ENCODE measurements at places on chromosomes 12 and 14.

DNA sequence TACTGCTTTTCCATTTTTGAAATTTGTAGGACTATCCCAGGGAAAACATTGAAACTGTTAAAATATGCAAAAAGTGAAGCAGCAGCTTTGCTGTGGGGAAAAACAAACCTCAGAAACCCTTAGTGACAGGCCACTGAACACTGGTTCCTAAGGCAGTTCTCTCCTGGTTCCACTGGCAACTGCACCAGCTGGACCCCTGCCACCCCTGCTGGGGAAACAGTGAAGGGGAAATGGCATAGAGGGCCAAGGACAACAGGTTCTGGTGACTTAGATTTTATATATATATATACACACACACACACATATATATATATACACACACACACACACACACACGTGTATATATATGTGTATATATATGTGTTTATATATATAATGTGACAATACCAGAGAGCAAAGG is 16.2 kb upstream of the KRT7 start:
- H3K27me3 ChIP-seq = no peaks in the 10 kb centered on the region
- no peak for DNase-seq
- H3K27ac ChIP-seq = no peak overlapping the region

DNA sequence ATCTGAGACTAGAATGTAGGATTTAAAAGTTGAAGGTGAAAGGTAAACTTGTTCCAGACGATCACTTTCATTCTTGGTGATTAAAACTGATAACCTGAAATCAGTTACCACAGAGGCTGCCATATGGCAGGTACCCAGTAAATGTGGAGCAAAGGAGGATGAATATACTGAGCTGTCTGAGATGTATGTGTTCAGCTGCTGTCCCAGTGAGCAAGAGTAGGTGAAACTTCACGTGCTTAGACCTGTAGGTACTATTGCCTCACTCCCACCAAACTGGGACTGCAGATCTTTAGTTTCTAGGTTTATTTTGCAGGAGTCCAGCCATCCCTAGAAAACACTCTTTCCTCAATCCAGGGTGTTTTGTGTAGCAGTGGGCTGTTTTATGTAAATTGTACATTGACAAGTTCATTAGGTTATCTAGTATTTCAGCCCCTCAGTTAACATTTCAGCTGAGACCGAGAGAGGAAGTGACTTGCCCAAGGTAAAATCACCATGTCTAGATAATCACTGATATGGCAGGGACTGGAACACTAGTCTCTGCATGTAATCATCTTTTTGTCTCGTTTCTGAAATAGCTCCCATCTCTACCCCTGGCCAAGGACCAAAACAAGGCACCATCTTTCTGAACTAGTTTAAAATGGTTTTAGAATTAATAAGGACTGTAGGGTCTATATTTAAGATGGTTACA is 62.7 kb downstream of the ATG14 start:
- H3K27me3 ChIP-seq = no peaks in the 10 kb centered on the region
- no peak overlapping the region for H3K4me3 ChIP-seq
- no peak overlapping the region for H3K27ac ChIP-seq
- peaks cover 3% of the 10 kb centered on the region for H3K4me1 ChIP-seq

DNA sequence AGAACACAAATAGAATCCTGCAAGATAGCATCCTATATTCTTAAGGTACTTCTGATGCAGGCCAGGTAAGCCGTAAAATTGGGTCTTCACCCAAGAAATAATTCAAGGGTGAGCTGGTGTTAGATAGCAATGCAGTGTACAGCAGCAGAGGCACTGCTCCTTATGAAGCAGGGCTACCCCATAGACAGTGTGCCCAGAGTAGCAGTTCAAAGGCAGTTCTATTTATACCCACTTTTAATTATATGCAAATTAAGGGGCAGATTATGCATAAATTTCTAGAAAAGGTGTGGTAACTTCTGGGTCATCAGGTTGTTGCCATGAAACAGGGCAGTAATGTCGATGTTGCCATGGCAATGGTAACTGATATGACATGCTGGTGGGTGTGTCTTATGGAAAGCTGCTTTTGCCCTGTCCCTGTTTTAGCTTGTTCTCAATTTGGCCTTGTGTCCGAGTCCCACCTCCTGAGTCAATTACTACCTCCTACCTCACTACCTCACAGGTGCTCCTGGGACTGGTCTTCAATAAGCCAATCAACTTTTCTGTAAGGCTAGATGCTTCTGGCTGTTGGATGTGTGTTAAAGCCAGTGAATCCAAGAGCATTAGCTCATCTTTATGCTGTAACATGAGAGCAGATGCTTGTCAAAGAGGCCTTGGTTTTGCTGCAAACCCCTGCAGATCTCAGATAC is 61.0 kb downstream of the PPM1A start:
- H3K4me3 ChIP-seq = no peak overlapping the region
- H3K27ac ChIP-seq = no peak overlapping the region
- DNase-seq = no peak
- no peaks in the 10 kb centered on the region for H3K36me3 ChIP-seq

- no peak for DNase-seq
- no peaks in the 10 kb centered on the region for H3K27me3 ChIP-seq
- H3K4me3 ChIP-seq = no peak overlapping the region
- no peak overlapping the region for H3K27ac ChIP-seq
- no peaks in the 10 kb centered on the region for H3K4me1 ChIP-seq
These were observed 140.3 kb upstream of the FAR2 start for GRCh38 chr12:29008786-29009185.

GRCh38 chr12:57242691-57243454 is 8.1 kb downstream of the STAC3 start:
- no peak overlapping the region for H3K27ac ChIP-seq
- peaks cover 18% of the 10 kb centered on the region for H3K27me3 ChIP-seq
- H3K4me3 ChIP-seq = peak overlapping the region; percentile 63
- DNase-seq = no peak
- no peaks in the 10 kb centered on the region for H3K36me3 ChIP-seq

DNA sequence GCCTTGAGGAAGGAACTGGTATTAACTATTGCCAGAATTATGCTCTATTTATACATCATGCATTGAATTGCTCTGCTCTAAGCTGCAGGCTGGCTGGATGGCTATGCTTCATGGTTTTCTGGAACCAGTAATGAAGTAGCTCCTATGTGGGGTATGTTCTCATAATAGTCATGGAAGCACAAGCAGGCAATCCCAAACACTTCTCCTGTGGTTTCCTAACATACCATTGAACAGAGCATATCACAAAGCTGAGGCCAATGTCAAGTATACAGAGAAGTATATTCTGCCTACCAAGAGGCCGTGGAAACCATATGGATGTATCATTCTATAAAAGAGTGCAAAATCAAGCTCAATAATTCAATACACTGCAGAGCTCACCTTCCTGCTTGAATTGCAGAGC is 1752.4 kb upstream of the FLRT2 start:
- H3K36me3 ChIP-seq = no peaks in the 10 kb centered on the region
- no peaks in the 10 kb centered on the region for H3K27me3 ChIP-seq
- H3K4me1 ChIP-seq = no peaks in the 10 kb centered on the region
- no peak overlapping the region for H3K27ac ChIP-seq
- no peak for DNase-seq
- no peak overlapping the region for H3K4me3 ChIP-seq

GRCh38 chr12:98492580-98493140 is 22.7 kb upstream of the TMPO start:
- H3K27me3 ChIP-seq = no peaks in the 10 kb centered on the region
- H3K36me3 ChIP-seq = no peaks in the 10 kb centered on the region
- peaks cover 5% of the 10 kb centered on the region for H3K4me1 ChIP-seq
- no peak for DNase-seq
- no peak overlapping the region for H3K4me3 ChIP-seq
- no peak overlapping the region for H3K27ac ChIP-seq

- H3K27ac ChIP-seq = no peak overlapping the region
- H3K4me3 ChIP-seq = no peak overlapping the region
- no peaks in the 10 kb centered on the region for H3K27me3 ChIP-seq
- H3K4me1 ChIP-seq = peaks cover 17% of the 10 kb centered on the region
- no peaks in the 10 kb centered on the region for H3K36me3 ChIP-seq
- no peak for DNase-seq
These were observed 12.9 kb upstream of the EMP1 start for GRCh38 chr12:13183620-13184019.

DNA sequence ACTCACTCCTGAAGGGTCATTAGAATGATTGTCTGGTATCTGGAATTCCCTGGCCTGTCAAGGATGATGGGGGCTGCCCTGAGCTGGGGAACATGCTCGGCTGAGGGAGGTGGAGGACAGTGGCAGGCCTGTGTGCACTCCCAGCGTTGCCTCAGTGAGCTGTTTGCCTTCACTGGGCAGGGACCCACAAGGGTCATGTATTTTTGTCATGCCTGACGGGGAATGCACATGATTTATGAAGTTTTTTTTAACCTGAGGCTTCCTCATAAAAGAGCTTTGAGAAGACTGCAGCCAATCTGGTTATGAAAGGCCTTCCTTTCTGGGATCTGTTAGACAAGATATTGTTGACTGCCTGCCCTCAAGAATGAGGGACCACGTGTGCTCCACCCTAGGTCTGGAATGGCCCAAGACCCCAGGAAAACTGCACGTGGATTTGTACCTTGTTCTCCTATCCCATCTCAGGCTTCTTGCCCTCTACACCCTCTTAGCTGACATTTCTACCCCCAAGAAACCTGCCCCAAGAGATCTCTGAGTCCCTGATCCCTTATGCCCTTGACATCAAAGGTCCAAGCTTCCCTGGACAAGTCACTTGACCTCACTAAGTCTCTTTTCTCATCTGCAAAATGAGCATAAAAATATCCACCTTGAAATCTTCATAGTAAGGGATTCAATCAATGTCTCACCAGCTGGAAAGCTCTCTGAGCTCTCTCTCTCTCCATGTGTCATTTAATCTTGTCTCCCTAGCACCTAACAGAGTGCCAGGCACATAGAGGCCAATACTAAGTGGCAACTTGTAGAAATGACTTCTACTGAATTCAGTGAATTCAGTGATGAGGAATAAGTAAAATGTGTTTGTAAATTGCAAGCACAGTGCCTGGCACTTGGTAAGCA is 24.5 kb upstream of the COL2A1 start:
- H3K36me3 ChIP-seq = no peaks in the 10 kb centered on the region
- no peak overlapping the region for H3K4me3 ChIP-seq
- DNase-seq = no peak
- H3K4me1 ChIP-seq = no peaks in the 10 kb centered on the region
- H3K27ac ChIP-seq = no peak overlapping the region
- H3K27me3 ChIP-seq = no peaks in the 10 kb centered on the region

GRCh38 chr12:71282925-71283324 is 125.1 kb upstream of the TSPAN8 start:
- no peak for DNase-seq
- no peaks in the 10 kb centered on the region for H3K36me3 ChIP-seq
- H3K4me1 ChIP-seq = no peaks in the 10 kb centered on the region
- no peak overlapping the region for H3K27ac ChIP-seq
- H3K27me3 ChIP-seq = no peaks in the 10 kb centered on the region

- H3K36me3 ChIP-seq = no peaks in the 10 kb centered on the region
- H3K27me3 ChIP-seq = no peaks in the 10 kb centered on the region
- no peak overlapping the region for H3K27ac ChIP-seq
- peaks cover 20% of the 10 kb centered on the region for H3K4me1 ChIP-seq
These were observed 126.1 kb downstream of the SLC38A6 start for GRCh38 chr14:61106959-61107641.

GRCh38 chr14:44215660-44216059 is 291.4 kb downstream of the FSCB start:
- no peak overlapping the region for H3K27ac ChIP-seq
- H3K4me1 ChIP-seq = no peaks in the 10 kb centered on the region
- DNase-seq = no peak
- no peaks in the 10 kb centered on the region for H3K36me3 ChIP-seq

DNA sequence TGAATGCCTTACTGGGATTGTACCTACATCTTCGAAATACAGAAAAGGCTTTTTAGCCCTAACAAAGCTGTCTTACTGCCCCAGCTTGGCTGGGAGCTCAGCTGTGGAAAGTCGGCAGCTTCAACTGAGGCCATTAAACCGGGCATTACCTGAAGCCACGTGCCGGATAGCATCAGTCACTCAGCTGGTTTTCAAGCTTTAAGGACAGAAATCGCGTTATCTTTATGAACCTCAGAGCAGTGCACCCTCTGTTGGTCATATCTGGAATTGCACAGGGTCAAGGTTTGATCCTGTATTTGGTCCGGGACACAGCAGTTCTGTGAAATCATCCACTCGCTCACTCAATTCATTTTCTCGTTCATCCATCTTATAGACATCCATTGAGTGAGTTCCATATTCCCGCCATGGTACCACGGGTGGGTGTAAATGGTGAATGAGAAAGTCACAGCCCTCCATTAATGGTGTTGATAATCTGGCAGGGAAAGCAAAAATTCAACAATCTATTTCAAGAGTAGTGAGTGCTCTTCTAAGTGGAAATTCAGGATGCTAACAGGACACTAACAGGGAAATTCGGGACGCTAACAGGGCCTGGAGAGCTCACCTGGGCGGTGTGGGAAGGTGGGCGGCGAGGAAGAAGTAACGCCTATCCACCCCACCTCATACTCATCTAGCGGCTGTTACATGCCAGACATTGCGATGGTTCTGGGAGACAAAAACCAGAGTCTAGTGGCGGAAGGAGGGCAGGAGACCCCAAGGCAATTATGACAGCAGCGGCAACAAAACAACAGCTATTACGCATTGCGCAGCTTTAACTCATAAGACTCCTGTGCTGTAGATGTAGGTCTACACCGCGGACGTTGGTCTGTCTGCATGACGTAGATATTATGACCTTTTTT is 60.6 kb upstream of the TCL1A start:
- no peak overlapping the region for H3K4me3 ChIP-seq

- H3K36me3 ChIP-seq = no peaks in the 10 kb centered on the region
- H3K4me3 ChIP-seq = no peak overlapping the region
- H3K27me3 ChIP-seq = no peaks in the 10 kb centered on the region
- H3K27ac ChIP-seq = no peak overlapping the region
- no peak for DNase-seq
These were observed 11.9 kb downstream of the TMEM52B start for GRCh38 chr12:10190558-10191388.

DNA sequence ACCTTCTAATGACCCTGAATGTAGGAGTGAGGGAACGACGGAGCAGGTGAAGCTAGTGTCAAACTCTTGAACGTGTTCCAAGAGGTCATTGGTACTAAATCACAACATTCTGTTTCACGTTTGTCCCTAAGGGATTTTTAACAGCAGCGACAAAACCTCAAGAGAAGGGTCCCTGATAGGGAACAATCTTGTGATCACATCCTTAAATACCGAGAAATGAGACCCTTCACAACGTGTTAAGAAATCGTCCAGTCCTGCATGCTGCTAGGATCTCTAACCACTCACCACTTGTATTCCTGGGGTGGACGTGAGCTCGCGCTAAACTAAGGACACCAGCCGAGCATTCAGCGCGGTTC is 134.1 kb upstream of the KRAS start:
- no peak for DNase-seq
- no peaks in the 10 kb centered on the region for H3K36me3 ChIP-seq
- H3K4me3 ChIP-seq = peak overlapping the region; percentile 82
- H3K4me1 ChIP-seq = peaks cover 4% of the 10 kb centered on the region
- H3K27me3 ChIP-seq = no peaks in the 10 kb centered on the region

DNA sequence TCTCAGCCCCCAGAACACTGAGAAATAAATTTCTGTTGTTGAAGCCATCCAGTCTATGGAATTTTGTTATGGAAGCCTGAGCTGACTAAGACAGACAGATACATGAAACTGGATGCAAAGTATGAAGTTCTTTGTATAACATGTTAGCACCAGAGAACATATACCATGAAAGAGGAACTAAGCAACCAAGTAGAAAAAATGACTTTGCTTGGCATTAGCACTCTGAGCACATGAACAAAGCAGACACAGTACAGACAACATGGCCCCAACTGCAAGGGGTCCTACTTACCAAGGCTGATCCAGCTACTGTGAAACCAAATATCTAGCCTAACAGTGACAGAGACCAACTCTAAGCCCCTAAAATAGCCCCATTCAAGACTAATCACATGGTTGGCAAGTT is 13.8 kb downstream of the EXOC5 start:
- no peak overlapping the region for H3K27ac ChIP-seq
- H3K4me1 ChIP-seq = peaks cover 15% of the 10 kb centered on the region
- no peaks in the 10 kb centered on the region for H3K27me3 ChIP-seq
- H3K36me3 ChIP-seq = no peaks in the 10 kb centered on the region
- H3K4me3 ChIP-seq = no peak overlapping the region

Data from thoracic aorta (tissue), 2 donors.